ENCODE measurements at places on chromosomes 4 and X. TPM values are rescaled to one million over a fixed set of nuclear protein-coding genes. Genes with fewer than 3 reads are reported as not detected.
A peak's percentile ranks its signal among the peaks of the same experiment; 100 is the strongest.

- peaks cover 7% of the 10 kb centered on the region for H3K4me1 ChIP-seq
- DNase-seq = no peak
- no peaks in the 10 kb centered on the region for H3K27me3 ChIP-seq
- peak overlapping the region; percentile 34 for H3K4me3 ChIP-seq
- H3K27ac ChIP-seq = peak overlapping the region; percentile 48
Measured at GRCh38 chr4:185573651-185574199, 38.4 kb upstream of the PDLIM3 start.

The CENPI gene
- 36.9 TPM for total RNA-seq

- no peak overlapping the region for H3K27ac ChIP-seq
- DNase-seq = peak; percentile 22
- H3K4me3 ChIP-seq = no peak overlapping the region
Measured at GRCh38 chr4:112031712-112032328, 113.4 kb upstream of the FAM241A start.

The DMRTC1 gene
- 0.31 TPM for total RNA-seq

DNA sequence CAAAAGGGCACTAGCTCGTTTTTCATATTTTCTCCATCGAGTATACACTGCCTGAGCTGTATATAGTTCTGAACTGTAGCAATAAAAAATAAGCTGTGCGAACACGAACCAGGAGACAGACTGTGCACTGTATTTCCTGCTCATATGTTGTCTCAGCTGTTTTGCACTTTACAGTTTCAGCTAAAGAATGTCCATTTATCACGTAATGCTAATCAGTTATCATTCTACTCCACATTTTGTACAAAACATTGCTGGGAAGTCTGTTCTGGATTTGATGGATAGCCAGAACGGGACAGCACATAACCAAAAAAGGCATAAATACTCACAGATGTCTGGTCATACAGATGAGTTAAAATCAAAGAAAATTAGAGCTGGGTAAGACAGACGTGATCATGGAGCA lies 315.5 kb upstream of the ADGRL3 start:
- H3K36me3 ChIP-seq = no peaks in the 10 kb centered on the region
- no peak for DNase-seq
- no peaks in the 10 kb centered on the region for H3K4me1 ChIP-seq
- H3K27me3 ChIP-seq = no peaks in the 10 kb centered on the region
- no peak overlapping the region for H3K4me3 ChIP-seq
- H3K27ac ChIP-seq = no peak overlapping the region

The SLC26A1 gene
- 1.8 TPM for total RNA-seq

GRCh38 chr4:15150631-15151030 lies 148.3 kb downstream of the CPEB2 start:
- no peaks in the 10 kb centered on the region for H3K4me1 ChIP-seq
- DNase-seq = no peak
- no peaks in the 10 kb centered on the region for H3K27me3 ChIP-seq
- H3K4me3 ChIP-seq = no peak overlapping the region
- H3K27ac ChIP-seq = no peak overlapping the region
- H3K36me3 ChIP-seq = no peaks in the 10 kb centered on the region

The PCYT1B gene
- 0.03 TPM for total RNA-seq

The CTAG1A gene
- not detected for total RNA-seq

DNA sequence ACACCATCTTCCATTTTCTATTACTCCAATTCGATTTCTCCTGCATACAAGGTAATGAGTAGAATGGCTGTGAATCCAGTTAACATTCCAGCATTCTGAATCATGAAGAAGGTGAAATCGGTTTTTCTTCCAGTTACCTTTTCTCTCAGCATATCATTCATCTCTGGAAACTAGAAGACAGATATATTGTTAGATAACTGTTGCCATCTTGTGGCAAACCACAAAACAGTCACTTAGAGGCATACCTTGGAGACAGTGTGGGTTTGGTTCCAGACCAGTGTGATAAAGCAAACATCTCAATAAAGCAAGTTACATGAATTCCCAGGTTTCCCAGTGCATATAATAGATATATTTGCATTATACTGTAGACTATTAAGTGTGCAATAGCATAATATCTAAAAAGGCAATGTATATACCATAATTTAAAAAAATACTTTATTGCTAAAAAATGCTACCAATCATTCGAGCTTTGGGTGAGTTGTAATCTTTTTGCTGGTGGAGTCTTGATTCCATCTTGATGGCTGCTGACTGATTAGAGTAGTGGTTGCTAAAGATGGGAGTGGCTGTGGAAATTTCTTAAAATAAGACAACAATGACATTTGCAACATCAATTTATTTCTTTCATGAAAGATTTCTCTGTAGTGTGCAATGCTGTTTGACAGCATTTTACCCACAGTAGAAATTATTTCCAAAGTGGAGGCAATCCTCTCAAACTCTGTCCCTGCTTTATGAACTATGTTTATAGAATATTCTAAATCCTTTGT lies 82.1 kb downstream of the SLC39A8 start:
- no peak overlapping the region for H3K27ac ChIP-seq
- no peak overlapping the region for H3K4me3 ChIP-seq
- H3K27me3 ChIP-seq = no peaks in the 10 kb centered on the region
- H3K4me1 ChIP-seq = peaks cover 3% of the 10 kb centered on the region
- peak; percentile 13 for DNase-seq

The PIN4 gene
- 11.5 TPM for total RNA-seq

The NKX6-1 gene
- 1.1 TPM for total RNA-seq

The PASD1 gene
- not detected for total RNA-seq

GRCh38 chr4:94931626-94932025 lies 173.9 kb downstream of the BMPR1B start:
- H3K27ac ChIP-seq = no peak overlapping the region
- no peak overlapping the region for H3K4me3 ChIP-seq
- no peaks in the 10 kb centered on the region for H3K36me3 ChIP-seq

The GPR50 gene
- 0.26 TPM for total RNA-seq

- no peak for DNase-seq
- no peaks in the 10 kb centered on the region for H3K36me3 ChIP-seq
- peak overlapping the region; percentile 81 for H3K27ac ChIP-seq
- peaks cover 6% of the 10 kb centered on the region for H3K4me1 ChIP-seq
Measured at GRCh38 chrX:12955882-12956703, 18.8 kb upstream of the TMSB4X start.

The RBBP7 gene
- total RNA-seq = 95.8 TPM

DNA sequence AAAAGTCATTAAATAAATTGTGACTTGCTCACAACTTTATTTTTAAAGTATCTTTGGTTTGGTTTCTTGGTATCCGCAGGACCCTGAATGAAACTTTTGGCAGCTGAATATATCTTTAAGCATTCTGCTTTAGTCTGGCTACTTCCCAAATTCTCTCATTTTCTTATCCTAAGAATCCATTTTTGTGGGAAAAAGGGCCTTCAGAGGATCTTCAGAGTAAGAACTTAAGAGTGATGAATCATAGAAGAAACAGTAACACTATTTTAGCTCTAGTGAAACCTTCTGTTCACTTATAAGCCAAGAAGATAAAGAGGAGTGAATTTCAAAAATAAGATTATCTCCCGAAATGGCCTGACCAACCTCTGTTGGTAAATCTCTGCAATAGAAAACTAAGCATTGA lies 540.6 kb upstream of the MAGEB18 start:
- DNase-seq = no peak
- H3K4me3 ChIP-seq = no peak overlapping the region
- H3K27me3 ChIP-seq = no peaks in the 10 kb centered on the region
- H3K4me1 ChIP-seq = no peaks in the 10 kb centered on the region

GRCh38 chr4:8761824-8762205 lies 109.8 kb downstream of the HMX1 start:
- DNase-seq = no peak
- no peak overlapping the region for H3K4me3 ChIP-seq
- no peaks in the 10 kb centered on the region for H3K4me1 ChIP-seq

DNA sequence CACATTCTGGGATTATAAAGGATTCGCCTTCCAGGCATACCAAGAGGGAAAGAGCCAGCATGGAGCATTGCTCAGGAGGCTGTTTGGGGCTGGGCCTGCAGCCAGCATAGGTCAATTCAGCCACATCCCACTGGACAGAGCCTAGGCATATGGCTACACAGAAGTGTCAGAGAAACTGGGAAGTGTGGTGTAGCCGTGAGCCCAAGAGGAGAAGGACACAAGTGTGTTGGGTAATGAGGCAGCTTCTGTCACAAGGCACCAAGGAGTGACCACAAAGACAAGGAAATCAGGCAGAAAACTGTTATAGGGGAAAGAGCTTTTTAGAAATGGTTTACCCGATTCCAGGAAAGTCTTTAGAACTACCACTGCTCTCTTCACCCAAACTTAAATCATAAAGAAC lies 178.6 kb upstream of the TBL1X start:
- no peaks in the 10 kb centered on the region for H3K36me3 ChIP-seq
- no peak overlapping the region for H3K27ac ChIP-seq
- no peaks in the 10 kb centered on the region for H3K4me1 ChIP-seq
- DNase-seq = no peak

- no peak overlapping the region for H3K27ac ChIP-seq
- no peaks in the 10 kb centered on the region for H3K36me3 ChIP-seq
- no peaks in the 10 kb centered on the region for H3K4me1 ChIP-seq
Measured at GRCh38 chrX:87434618-87435017, 83.0 kb upstream of the KLHL4 start.

The SMR3A gene
- not detected for total RNA-seq

- no peak overlapping the region for H3K27ac ChIP-seq
- no peak overlapping the region for H3K4me3 ChIP-seq
- H3K4me1 ChIP-seq = no peaks in the 10 kb centered on the region
- H3K36me3 ChIP-seq = no peaks in the 10 kb centered on the region
- no peak for DNase-seq
Measured at GRCh38 chr4:26762650-26763049, 98.0 kb upstream of the STIM2 start.

- H3K27me3 ChIP-seq = no peaks in the 10 kb centered on the region
- DNase-seq = no peak
- no peak overlapping the region for H3K27ac ChIP-seq
Measured at GRCh38 chrX:96126182-96126581, 558.5 kb upstream of the DIAPH2 start.

DNA sequence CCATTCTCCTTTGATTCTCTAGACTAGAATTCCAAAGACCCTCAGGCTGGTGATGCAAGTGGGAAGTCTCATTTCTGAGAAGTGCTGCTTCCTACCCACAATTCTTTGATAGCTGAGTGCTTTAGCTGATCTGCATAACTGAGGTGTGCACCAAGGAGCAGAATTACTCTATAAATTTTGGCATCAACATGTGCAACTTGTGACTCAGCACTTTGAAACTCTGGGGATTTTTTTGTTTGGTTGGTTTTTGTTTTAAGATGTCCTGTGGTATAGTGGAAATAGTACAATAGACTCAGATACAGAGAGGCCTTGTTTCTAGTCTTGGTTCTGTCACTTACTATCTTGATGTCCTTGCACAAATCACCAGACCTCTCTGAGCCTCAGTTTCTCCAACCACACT lies 148.4 kb downstream of the AR start:
- no peaks in the 10 kb centered on the region for H3K4me1 ChIP-seq
- H3K27ac ChIP-seq = no peak overlapping the region
- H3K36me3 ChIP-seq = no peaks in the 10 kb centered on the region

The MAGEA12 gene
- not detected for total RNA-seq

The CXorf51B gene
- total RNA-seq = not detected

DNA sequence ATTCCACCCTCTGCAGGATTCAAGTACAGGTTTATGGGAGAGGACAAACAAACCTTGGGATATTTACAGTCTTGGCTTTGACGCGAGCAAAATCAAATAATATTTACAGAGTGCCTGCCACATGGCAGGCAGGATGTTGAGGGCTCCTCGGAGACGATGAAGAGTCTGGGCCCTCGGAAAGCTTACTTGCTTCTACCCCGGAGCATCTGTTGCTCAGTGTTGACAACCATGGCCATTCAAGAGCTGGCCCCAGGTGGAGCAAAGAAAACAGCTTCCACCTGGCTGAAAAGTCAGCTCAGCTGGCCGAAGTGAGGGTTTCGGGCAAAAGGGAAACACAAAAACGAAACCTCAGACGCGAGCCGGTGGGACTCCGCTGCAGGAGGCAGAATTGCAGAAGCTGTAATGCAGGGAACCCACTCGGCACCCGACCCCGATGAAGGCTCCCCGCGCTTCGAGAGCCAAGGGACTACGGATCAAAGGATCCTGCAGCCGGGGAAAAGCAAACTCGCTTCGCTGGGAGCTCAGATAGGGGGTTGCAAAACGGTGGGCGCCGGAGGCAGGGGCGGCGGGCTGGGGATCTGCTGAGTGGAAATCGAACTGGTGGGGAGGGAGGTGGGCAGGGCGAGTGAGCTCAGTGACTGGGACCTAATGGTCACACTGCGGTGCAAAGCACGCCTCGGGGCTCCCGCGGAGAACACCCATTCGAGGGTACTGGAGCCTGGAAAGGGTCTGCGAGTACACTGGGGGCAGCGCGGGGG lies 805 bp downstream of the ATP8A1 start:
- no peak for DNase-seq
- H3K4me3 ChIP-seq = peak overlapping the region; percentile 57
- no peak overlapping the region for H3K27ac ChIP-seq
- H3K4me1 ChIP-seq = no peaks in the 10 kb centered on the region
- H3K27me3 ChIP-seq = no peaks in the 10 kb centered on the region

DNA sequence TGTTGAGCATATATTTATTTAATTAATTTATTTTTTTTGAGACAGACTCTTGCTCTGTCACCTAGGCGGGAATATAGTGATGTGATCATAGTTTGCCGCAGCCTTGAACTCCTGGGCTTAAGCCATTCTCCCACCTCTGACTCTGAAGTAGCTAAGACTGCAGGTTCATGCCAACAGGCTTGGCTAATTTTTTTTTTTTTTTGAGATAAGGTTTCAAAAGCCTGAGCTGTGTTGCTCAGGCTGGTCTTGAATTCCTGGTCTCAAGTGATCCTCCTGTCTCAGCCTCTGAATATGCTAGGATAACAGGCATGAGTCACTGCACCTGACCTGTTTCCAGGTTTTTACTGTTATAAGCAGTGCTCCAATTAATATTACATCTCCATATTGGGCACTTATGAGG lies 4.8 kb downstream of the ADD1 start:
- no peaks in the 10 kb centered on the region for H3K27me3 ChIP-seq
- H3K27ac ChIP-seq = no peak overlapping the region
- H3K4me3 ChIP-seq = no peak overlapping the region
- no peaks in the 10 kb centered on the region for H3K36me3 ChIP-seq

The NCAPG gene
- 31.0 TPM for total RNA-seq

DNA sequence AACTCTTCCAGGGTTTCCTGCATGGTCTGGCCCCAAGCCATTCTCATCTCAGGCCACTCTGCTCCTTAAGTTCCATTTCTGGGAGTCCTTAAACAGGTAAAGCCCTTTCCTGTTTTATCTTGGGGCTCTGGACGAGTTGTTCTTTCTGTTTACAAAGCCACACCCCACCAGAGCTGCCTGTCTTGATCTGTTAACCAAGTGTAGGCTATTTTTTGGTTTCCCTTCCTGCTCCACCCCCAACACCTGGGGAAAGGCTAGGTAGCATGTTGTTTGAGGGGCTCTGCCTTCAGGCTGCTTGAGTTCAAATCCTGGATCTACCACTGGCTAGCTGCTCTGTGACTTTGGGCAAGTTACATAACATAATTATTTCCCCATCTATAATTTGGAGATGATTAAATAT lies 40.0 kb downstream of the ERVMER34-1 start:
- no peak for DNase-seq
- H3K4me3 ChIP-seq = no peak overlapping the region
- no peaks in the 10 kb centered on the region for H3K27me3 ChIP-seq
- peaks cover 14% of the 10 kb centered on the region for H3K36me3 ChIP-seq
- H3K27ac ChIP-seq = peak overlapping the region; percentile 73
- peaks cover 13% of the 10 kb centered on the region for H3K4me1 ChIP-seq

The SYN1 gene
- 1.0 TPM for total RNA-seq

Data from Panc1 (cell line).